ENCODE measurements at places on chromosomes 1 and 21.

GRCh38 chr1:165884690-165885304 lies 57.4 kb downstream of the UCK2 start:
- no peak for DNase-seq

DNA sequence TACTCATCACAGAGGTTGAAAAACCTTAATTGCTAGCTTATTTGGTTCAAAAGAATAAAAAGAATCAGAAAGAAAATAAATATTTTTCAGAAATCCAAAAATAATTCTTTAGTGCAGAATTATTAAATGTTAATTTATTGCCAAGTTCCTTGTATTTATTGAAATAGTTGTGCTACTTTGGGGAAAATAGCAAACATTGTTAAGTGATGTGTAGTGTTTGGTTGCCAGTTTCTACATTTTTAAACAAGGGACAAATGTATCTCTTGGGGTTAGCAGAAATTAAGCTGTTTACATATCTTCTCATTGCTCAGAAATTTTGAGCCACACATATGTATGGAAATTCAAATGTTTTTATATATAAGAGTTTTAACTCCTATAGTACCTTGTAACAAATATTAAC lies 775.0 kb downstream of the USP25 start:
- DNase-seq = no peak

- DNase-seq = no peak
Measured at GRCh38 chr1:243471754-243472745, 216.2 kb downstream of the SDCCAG8 start.

GRCh38 chr1:23065385-23065784 lies 46.1 kb downstream of the KDM1A start:
- DNase-seq = no peak

DNA sequence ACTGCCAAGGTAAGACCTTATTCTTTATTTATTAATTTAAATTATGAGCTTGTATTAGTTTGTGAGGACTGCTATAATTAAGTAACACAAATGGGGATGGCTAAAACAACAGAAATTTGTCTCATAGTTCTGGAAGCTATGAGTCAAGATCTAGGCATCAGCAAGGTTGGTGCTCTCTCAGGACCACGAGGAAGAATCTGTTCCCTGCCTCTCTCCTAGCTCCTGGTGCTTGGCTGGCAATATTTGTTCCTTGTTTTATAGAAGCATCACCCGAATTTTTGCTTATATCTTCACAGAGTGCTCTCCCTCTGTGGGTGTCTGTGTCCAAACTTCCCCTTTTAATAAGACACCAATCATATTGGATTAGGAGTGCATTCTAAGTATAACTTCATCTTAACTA lies 41.4 kb upstream of the CCDC190 start:
- no peak for DNase-seq

DNA sequence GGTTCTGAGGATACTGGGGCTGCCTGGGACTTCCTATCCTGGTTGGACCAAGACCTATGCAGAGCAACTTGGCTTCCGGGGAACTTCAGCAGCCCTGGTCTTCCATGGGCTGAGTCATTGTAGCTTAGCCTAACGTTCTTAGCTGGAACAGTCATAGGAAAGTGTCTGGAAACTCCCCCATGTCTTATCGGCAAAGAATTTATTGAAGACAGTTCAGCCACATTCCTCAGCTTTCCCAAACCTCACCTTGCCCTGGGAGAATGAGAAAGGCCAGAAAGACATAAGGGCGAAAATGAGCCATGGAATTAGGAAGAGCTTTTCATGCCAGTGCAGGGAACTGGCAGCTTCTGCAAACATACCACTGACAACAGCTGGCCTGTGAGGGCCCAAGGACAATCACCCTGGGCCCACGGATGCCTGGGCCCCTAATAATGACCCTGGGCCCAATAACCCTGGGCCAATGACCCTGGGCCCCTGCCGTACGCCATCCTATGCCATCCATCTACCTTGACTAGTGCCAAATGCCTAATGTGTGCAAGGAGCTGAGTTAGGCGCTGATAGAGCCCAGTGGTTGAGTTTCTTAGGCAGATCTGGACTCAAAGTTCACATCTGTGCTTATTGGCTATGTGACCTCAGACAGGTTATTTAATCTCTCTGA lies 114.4 kb upstream of the GADD45A start:
- no peak for DNase-seq
